Lower lobe of right lung (tissue), 2 donors: ENCODE measurements at places on chromosomes 5 and 9. TPM values are rescaled to one million over a fixed set of nuclear protein-coding genes. Genes with fewer than 3 reads are reported as not detected.

The CCDC192 gene
- total RNA-seq = not detected

The SLC1A1 gene
- total RNA-seq = 31.4 TPM

The GABRA6 gene
- not detected for total RNA-seq

The FOXI1 gene
- not detected for total RNA-seq

The GPR151 gene
- total RNA-seq = not detected

The PRDM9 gene
- not detected for total RNA-seq

The GOLPH3 gene
- 99.0 TPM for total RNA-seq

The IFNA5 gene
- not detected for total RNA-seq

DNA sequence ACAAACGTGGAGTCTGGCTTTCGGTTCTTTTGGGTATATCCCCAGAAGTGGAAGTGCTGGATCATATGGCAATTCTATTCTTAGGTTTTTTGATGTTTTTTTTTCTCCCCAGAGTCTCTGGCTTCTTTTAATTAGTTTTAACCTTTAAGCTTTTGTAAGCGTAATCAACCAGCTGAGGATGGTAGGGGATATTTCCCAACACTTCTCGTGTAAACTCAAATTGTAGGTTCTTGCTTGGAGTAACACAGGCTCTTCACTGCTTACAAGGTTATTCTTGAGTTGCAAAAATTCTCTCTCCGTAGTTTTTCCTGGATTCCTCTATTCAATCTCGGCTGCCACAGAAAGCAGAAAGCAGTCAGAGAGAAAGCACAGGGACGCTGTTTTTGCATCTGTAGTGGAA lies 11.9 kb downstream of the LAMC3 start:
- no peak for DNase-seq
- H3K4me1 ChIP-seq = no peaks in the 10 kb centered on the region
- H3K27me3 ChIP-seq = no peaks in the 10 kb centered on the region
- H3K27ac ChIP-seq = no peak overlapping the region
- H3K4me3 ChIP-seq = no peak overlapping the region

- H3K27me3 ChIP-seq = no peaks in the 10 kb centered on the region
- H3K27ac ChIP-seq = no peak overlapping the region
- no peaks in the 10 kb centered on the region for H3K36me3 ChIP-seq
- H3K4me3 ChIP-seq = no peak overlapping the region
These were observed 12.2 kb upstream of the ELL2 start for GRCh38 chr5:95973793-95974325.

DNA sequence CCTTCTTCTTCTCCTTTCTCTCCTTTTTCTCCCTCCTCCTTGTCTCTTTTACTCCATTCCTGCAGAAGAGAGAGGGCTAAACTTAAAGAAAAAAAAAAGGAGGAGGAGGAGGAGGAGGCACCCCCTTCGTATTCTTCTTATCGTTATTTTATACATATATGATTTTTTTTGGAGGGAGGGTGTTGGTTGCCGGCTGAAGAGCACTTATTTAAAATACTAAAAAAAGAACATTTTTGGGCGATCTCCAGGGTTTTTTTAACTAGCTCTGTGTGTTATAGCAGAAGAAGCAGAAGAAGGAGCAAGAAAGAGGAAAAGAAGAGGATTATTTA lies 381 bp downstream of the NR2F1 start:
- no peaks in the 10 kb centered on the region for H3K36me3 ChIP-seq
- H3K4me1 ChIP-seq = peaks cover 41% of the 10 kb centered on the region
- peak overlapping the region; percentile 59 for H3K4me3 ChIP-seq
- peak overlapping the region; percentile 80 for H3K27ac ChIP-seq
- peaks cover 76% of the 10 kb centered on the region for H3K27me3 ChIP-seq

DNA sequence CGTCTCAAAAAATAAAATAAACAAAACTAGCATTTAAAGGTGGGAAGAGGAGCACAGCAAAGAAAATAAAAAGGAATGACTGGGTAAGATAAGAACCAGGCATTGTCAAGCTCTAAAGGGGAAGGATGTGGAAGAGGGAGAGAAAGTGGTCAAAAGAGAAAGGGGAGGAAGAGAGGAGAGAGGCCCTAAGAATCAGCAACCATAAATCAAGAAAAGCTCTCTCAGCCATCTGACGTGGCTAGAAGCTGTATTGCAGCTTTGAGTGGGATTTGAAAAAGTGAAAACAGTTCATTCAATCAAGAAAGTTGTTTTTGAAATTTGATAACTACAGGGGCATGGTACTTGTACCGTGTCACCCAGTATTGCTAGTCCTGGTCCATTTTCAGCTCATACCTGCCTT lies 45.4 kb upstream of the F2R start:
- H3K36me3 ChIP-seq = peaks cover 14% of the 10 kb centered on the region
- DNase-seq = no peak
- no peak overlapping the region for H3K27ac ChIP-seq

DNA sequence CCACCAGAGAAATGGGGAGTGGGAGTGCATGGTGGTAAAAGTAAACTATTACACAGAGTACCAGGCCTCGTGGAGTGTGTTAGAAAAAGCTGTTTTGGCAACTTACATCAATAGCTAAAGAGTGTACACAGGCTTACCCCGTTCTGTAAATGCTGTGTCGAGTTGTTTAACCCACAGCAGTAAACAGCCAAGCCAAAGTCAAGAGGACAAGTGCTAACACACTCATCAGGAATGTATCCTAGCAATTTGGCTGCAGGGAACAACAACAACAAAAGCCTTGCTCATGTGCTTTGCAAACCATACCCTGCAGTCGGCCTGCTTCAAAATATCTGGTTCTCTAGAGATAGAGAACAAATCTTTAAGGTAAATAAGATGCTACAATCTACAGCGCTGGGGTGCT lies 15.9 kb downstream of the DAP start:
- H3K27me3 ChIP-seq = no peaks in the 10 kb centered on the region
- no peak overlapping the region for H3K4me3 ChIP-seq
- H3K27ac ChIP-seq = peak overlapping the region; percentile 31
- H3K4me1 ChIP-seq = peaks cover 19% of the 10 kb centered on the region

DNA sequence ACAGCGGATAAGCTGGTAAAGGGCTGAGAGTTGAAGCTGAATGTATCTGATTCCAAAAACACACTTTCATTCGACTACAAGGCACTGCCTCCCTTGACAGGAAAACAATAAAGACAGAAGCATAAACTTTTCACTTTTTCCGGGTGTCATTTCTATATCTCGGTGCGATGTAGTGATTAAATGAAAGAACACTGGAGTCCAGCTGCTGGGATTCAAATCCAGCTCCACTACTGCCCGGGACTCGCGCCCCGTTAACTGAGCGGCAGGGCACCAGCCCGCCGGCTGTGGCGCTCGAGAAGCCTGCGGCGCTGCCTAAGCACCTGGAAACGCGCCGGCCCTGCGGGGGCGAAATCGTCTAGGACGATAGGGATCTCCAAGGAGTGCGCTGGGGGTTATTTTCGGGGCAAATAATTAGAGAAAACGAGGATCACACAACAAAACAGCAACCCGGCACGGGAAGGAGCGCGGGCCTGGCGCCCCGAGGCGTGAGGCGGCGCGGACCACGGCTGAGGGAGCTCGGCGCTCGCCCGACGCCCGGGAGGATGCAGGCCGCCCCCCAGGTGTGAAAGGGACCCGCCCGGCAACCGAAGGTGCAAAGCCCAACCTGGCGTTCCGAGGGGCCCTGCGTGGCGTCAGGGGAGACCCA lies 837 bp downstream of the UIMC1 start:
- peak; percentile 86 for DNase-seq
- H3K4me3 ChIP-seq = peak overlapping the region; percentile 97
- peaks cover 21% of the 10 kb centered on the region for H3K4me1 ChIP-seq
- no peaks in the 10 kb centered on the region for H3K27me3 ChIP-seq
- H3K27ac ChIP-seq = peak overlapping the region; percentile 97
- H3K36me3 ChIP-seq = no peaks in the 10 kb centered on the region

GRCh38 chr9:125841444-125841843 lies 94.3 kb downstream of the PBX3 start:
- no peaks in the 10 kb centered on the region for H3K36me3 ChIP-seq
- H3K4me1 ChIP-seq = no peaks in the 10 kb centered on the region
- no peaks in the 10 kb centered on the region for H3K27me3 ChIP-seq
- H3K27ac ChIP-seq = no peak overlapping the region
- H3K4me3 ChIP-seq = no peak overlapping the region

DNA sequence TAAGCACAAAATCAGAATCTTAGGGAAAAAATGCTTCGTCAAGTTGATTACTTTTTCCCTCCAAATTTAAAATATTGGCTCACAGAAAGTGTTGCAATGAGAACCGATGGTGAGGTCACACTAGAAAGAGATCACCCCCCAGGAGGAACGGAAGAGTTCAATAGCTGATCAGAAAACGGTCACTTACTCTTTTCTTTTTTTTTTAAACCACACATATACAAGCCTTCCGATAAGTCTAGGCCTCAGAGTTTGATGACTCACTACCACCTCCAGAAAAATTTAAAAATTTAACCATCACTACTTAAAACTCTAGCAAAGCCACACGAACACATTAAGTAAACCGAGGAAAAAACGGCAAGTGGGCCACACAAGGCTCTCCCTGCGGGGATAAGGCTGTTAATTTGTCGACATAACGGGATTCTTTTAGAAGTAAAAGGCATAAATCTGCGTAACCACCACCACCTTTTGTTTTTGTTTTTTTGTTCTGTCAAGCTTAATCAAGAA lies 1.2 kb downstream of the SURF4 start:
- no peaks in the 10 kb centered on the region for H3K27me3 ChIP-seq
- H3K4me1 ChIP-seq = peaks cover 56% of the 10 kb centered on the region
- H3K27ac ChIP-seq = peak overlapping the region; percentile 99
- peak overlapping the region; percentile 96 for H3K4me3 ChIP-seq

DNA sequence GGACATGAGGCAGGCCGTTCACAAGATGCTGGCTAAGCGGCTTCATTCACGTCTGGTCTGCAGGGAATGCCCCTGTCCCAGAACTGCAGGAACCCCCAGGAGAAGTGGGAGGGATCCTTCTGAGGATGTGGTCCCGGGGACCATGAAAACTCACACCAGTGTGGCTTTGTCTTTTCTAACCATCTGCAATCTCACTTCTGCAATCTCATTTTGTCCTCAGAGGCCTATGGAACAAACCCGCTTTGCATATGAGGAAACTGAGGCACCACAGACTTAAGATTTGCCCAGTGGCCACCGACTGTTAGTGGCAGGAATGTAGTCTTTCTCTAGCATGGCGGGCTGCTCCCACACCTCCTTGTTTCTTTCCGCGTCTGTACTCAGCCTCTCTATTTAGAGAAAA lies 6.9 kb downstream of the CXCL14 start:
- H3K4me1 ChIP-seq = no peaks in the 10 kb centered on the region
- no peak overlapping the region for H3K27ac ChIP-seq
- peaks cover 21% of the 10 kb centered on the region for H3K27me3 ChIP-seq
- H3K36me3 ChIP-seq = no peaks in the 10 kb centered on the region
- H3K4me3 ChIP-seq = no peak overlapping the region

GRCh38 chr5:117357886-117358285 lies 783.3 kb upstream of the SEMA6A start:
- H3K4me3 ChIP-seq = no peak overlapping the region
- no peaks in the 10 kb centered on the region for H3K36me3 ChIP-seq
- no peaks in the 10 kb centered on the region for H3K27me3 ChIP-seq
- no peak for DNase-seq

DNA sequence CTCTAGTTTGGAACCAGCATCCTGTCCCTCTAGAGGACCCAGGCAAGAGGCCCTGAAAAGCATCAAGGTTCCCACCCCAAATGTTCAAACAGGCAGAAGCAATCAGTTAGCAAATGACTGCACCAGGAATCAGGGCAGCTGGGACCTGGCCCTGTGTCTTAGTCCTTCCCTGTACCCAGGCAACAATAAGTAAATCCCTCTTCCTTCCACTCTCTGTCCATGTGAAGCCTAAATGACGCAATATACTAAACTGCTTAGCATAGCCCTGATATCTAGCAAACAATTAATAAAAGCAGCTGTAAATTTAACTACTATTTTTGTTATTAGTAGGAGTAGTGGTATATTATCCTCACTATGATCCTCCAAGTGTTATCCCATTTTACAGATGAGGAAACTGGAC lies 13.2 kb upstream of the ADRA1B start:
- peaks cover 4% of the 10 kb centered on the region for H3K4me1 ChIP-seq
- no peaks in the 10 kb centered on the region for H3K27me3 ChIP-seq
- H3K36me3 ChIP-seq = no peaks in the 10 kb centered on the region
- DNase-seq = no peak

- H3K36me3 ChIP-seq = peaks cover 13% of the 10 kb centered on the region
- no peak for DNase-seq
- no peak overlapping the region for H3K4me3 ChIP-seq
- H3K27ac ChIP-seq = peak overlapping the region; percentile 64
- H3K27me3 ChIP-seq = no peaks in the 10 kb centered on the region
These were observed 3.4 kb downstream of the DOLK start for GRCh38 chr9:128943832-128944620.

DNA sequence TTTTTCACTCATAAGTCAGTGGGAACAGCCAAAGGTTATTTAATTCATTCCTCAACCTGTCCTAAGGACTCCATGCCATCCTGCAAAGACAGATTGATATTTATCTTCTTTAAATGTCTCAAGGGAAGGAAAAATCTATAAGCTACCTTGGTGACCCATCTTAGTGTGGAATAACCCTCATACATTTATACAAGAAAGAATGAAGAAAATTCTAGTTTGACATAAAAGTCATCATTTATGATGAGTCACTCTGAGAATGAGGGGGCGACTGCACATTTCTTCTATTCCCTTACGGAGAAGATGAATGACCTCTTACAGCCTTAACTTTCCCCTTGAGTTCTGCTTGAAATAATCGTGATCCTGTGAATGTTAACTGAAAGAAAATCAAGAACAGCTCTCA lies 26.8 kb upstream of the NUDT12 start:
- H3K4me3 ChIP-seq = no peak overlapping the region
- no peaks in the 10 kb centered on the region for H3K36me3 ChIP-seq
- H3K27me3 ChIP-seq = no peaks in the 10 kb centered on the region
- DNase-seq = no peak

DNA sequence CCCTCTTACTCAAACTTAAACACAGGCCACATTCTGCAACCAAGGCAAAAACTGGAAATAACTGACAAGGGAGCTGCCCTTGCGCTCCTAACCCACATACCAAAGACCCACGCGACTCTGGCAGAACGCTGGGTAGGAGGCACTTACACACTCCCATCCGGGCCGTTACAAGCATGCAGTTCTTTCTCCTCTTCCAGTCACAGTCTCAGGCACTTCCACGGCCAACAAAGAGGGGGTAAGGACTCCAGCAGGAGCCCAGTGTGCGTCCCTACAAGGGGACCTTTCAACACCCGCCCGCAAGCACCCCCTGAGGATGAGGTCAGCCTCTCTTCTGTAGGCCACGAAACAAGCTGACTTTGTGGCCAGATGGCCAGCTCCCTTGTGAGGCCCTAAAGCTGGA lies 57.4 kb downstream of the SERINC5 start:
- peak overlapping the region; percentile 61 for H3K27ac ChIP-seq
- H3K4me1 ChIP-seq = peaks cover 39% of the 10 kb centered on the region
- peaks cover 26% of the 10 kb centered on the region for H3K36me3 ChIP-seq
- H3K4me3 ChIP-seq = no peak overlapping the region

GRCh38 chr5:5309645-5310044 lies 112.8 kb upstream of the ICE1 start:
- DNase-seq = no peak
- no peaks in the 10 kb centered on the region for H3K36me3 ChIP-seq
- H3K27ac ChIP-seq = no peak overlapping the region
- no peaks in the 10 kb centered on the region for H3K4me1 ChIP-seq
- no peak overlapping the region for H3K4me3 ChIP-seq
